ENCODE measurements at places on chromosomes 1 and 21.
A peak's percentile ranks its signal among the peaks of the same experiment; 100 is the strongest.

DNA sequence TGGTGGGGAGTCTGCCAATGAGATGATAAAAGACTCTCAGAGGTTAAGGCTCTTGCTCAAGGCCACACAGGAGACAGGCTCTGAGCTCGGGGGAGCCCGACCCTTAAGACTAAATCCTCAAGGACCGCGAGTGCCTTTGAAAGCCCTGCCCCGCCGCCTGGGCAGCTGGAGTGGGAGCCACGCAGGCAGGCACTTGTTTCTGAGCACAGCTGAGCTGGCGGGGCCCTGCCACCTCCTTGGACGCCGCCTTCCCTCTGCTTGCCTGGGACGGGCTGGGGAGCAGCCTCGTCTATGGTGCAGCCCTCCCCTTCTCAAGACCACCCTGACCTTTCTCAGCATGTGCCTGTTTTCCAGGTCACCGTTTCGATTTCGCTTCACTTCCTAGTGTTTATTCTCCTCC, 169.3 kb downstream of the CAMTA1 start:
- DNase-seq = no peak

DNA sequence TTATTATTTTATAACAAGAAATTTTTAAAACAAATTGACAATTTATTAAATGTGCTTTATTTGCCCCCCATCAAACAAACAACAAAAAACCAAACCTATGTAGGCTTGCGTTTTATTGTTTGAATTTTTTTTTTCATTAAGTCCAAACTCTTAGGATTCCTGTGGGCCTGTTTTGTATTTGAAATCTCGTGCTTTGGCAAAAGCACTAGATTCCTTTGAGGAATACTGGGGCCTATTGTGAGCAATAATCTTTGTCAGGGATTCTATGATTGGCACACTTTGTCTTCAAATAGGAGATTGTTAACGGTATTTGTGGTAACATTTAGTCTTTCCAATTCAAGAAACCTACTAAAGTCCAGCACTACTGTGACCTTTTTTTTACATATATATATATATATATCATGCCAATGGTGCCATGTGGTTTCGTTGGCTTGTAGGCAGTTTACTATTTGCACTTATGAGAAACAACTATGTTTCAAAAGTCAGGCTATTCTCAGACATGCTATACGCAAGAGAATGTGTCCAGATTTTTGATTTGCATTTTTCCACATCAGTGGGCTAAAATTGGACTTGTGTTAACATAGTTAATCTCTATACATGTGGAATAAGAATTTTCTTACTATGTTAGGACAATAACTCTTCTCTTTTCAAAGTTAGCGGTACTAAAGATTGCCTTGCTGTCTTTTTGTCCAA, 70.4 kb upstream of the GREM2 start:
- no peak for DNase-seq

DNA sequence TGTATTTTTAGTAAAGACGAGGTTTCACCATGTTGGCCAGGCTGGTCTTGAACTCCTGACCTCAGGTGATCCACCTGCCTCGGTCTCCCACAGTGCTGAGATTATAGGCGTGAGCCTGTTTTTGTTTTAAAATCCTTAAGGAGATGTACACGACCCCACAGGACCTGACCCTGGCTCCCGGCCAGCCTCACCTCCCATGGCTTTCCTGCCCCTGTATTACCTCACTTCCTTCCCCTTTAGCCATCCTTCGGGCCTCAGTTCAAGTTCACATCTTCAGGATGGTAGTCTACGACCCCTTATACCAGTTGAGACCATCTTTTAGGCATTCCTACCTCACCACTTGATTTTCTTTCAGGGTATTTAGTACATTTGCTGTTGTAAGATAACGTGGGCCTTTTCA, 36.3 kb downstream of the TCP10L start:
- DNase-seq = no peak

DNA sequence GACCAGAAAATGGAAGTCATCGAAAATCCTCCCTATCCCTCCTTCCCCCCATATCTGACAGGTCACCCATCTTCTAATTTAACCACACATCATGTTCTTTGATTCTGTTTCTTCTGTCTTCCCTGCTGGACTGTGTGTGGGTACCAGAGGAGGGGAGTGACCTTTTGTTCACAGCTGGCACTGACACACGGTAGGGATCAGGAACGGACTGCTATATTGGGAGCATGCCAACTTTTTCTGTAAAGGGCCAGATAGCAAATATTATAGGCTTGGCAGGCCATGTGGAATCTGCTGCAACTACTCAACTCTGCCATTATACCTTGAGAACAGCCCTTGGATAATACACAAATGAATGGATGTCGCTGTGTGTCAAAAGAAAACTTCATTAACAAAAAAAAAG, 7.5 kb upstream of the TOMM20 start:
- DNase-seq = no peak

GRCh38 chr1:10631811-10632593, 157.3 kb downstream of the PEX14 start:
- no peak for DNase-seq

DNA sequence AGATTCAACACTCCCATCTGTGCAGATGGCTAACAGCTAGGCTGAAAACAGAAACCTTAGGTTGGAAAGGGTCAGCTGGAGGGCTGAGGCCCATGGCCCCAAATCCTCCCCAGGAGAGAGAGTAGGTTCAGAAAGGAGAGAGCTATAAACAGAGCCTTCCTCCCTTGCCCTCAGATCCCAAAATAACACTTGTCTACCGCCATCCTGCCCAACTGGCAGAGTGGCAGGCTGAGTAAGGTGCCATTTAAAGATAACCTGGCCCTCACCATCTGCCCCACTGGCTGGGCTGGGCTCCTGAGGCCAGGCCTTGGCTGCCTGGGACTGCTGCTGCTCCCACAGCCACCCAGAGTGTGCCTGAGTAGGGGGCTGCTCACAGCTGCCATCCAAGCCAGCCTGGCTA, 4.3 kb upstream of the SHISA4 start:
- DNase-seq = no peak

DNA sequence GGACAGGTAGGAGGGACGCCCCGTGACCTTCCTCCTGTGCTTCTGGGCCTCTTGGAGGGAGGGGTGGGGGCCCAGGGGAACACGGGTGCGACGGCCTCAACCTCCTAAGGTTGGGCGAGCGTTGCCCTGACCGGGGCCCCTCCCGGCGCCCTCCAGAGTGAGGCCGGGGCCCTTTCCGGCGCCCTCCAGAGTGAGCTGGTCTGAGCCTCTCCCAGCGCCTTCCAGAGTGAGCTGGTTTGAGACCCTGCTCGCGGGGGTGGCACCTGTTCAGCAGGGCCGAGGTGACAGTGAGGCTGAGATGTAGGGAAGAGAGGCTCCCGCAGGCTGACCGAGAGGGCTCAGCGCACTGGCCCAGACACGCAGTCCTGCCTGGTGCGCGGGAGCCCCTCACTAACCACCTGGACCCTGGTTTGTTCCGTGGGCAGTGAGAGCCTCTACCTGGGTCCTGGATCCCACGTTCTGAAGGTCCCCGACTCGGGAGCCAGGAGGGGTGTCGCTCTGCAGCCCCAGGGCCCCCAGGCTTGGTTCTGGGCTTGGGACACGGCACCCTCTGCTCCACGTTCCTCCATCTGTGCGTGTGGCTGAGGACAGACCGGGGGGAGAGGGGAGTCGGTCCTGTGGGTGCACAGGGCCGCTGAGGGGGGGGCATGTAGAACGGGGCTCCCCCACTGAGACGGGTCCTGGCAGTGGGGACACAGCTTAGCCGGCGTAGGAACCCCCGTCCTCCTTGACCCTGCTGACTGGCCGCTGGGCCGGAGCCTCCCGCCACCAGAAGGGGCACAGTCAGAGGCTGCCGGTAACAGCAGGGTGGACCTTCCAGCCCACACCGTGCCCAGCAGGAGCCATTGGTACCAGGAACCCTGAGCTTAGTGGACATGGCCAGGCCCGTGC, 1.4 kb downstream of the COL6A1 start:
- DNase-seq = no peak

- no peak for DNase-seq
Observed at GRCh38 chr1:55399346-55399745, 184.2 kb upstream of the USP24 start.

DNA sequence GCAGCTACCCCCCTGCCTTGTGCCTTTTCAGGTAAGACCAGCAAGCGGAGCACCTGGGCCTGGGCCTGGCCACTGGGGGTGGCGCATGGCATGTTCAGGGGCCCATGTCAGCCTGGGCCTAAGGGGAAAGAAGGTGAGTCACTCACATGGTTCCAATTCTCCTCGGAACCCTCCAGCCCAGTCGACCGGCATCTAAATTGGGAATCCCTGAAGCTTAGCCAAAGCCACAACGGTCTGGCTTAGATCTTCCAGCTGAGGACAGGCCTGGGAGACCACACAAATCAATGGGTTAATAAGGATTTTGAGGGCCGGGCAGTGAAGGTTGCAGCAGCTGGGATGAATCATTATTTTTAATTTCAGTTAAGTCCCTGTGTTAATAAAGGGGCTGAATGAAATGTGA, 145.1 kb upstream of the SMYD2 start:
- DNase-seq = no peak

DNA sequence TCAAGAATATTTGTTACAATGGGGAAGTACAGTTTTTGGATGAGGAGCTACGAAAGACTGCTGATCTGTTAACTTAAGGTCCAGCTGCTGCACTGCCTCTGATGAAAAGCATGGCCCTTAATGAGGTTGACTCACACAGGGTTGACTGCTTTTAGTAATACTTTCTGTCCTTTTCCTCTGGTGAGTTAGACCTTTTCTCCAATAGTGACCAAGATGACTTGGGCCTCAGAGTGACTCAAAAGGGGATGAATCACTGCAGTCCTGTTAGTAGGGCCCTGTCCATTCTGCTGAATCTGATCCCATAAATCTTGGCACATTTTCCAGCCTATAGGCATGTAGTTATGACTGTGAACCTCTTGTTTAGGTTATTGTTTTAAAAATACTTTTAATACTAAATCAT, 2.7 kb downstream of the DISP1 start:
- DNase-seq = no peak

GRCh38 chr1:173383351-173383750, 93.8 kb upstream of the PRDX6 start:
- no peak for DNase-seq

- DNase-seq = no peak
Observed at GRCh38 chr1:175479521-175480342, 263.7 kb downstream of the TNR start.

- peak; percentile 45 for DNase-seq
Observed at GRCh38 chr1:236141447-236142252, 689 bp upstream of the GPR137B start.

DNA sequence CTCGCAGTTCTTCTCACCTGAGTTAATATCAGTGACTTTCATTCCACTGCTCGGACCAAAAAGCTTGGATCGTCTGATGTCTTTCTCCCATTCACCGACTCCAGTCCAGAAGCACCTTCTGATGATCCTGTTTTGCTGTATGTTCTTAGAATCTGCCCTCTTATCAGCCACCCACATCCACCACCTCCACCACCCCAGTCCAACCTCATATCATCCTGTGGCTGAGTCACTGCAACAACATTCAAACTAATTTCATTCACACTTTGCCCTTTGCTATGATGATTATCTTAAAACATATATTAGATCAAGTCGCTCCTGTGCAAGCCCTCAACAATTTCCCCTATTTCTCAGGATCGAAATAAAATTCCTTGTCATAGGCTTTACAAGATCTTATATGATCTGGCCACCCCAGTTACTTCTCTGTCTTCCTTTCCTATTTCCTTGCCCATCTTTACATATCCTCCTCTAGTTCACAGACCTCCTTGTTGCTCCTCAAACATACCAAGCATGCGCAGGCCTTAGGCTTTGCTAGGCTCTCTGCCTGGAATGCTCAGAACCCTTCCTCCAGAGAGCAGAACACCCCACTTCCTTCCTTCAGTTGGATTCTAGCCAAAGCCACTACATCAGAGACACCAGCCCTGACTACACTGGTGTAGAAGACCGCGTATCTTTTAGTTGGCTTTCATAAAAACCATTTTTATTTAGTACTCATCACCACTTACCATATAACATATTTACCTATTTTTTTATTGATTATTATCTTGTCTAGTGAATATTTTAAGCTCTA, 335.7 kb upstream of the GREM2 start:
- no peak for DNase-seq

GRCh38 chr1:232403017-232403714, 226.8 kb downstream of the SIPA1L2 start:
- no peak for DNase-seq

- no peak for DNase-seq
Observed at GRCh38 chr1:112000048-112000447, 10.6 kb upstream of the KCND3 start.

DNA sequence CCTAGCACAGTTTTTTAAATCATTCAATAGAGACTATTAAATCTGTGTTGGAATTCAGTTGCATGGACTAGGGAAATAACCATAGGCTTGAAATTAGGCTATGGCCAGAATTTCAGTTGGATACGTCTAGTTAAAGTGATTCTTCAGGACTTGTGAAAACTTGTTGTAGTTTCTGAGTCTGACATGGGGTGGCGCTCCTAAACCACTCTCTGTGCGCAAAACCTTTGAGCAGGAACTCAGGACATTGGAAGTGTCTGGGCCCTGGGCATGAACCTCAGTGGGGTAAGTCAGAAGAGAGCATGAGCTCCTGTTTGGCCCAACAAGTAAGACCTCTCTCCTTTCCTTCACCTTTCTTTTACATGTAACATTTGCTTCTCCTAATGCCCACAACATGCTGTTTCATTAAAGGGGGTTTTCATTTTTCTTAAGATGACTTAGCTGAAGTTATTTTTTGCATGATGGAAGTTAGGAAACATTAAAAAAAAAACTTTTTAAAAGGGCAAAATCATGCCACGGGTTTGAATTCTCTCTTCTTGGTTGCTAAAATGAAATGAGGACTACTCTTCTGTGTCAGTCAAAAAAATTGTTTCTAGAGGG, 17.1 kb upstream of the CCDC190 start:
- DNase-seq = peak; percentile 71

DNA sequence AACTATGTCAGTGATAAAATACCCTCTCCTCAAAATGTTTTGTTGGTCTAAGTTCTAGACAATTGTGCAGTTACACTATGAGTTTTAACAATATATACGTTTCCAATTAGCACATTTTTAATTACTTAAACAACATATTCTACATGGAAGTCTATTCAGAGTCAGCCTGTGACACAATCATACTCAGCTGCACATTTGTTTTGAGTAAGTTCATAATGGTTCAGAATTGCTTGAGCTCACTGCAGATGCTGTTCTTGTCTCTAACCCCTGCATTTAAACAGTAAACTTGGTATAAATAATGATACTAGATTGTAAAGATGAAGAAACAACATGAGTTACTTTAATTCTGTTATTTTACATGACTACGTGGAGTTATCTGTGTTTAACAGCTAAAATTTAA, 30.6 kb downstream of the CDKN2C start:
- DNase-seq = no peak
